ENCODE measurements at places on chromosomes 7 and 10. TPM values are rescaled to one million over a fixed set of nuclear protein-coding genes. Genes with fewer than 3 reads are reported as not detected.
A peak's percentile ranks its signal among the peaks of the same experiment; 100 is the strongest.

DNA sequence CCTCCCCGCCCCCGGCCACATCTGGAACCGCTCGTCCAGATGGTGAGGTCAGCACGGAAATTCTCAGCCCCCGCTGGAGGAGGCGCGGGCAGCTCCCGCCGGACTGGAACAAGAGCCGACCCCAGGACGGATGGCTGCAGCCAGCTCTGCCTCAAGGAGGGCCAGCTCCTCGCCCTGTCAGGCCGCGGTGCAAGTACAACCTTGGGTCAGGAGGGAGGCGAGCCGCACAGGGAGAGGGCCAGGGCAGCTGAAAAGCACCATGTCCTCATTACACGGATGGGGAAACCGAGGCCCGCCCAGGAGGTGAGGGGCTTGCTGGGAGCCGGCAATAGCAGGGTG is 3.8 kb upstream of the GRIFIN start:
- no peak overlapping the region for H3K4me3 ChIP-seq
- no peaks in the 10 kb centered on the region for H3K36me3 ChIP-seq
- no peaks in the 10 kb centered on the region for H3K4me1 ChIP-seq
- no peak for DNase-seq
- H3K27me3 ChIP-seq = no peaks in the 10 kb centered on the region
- H3K27ac ChIP-seq = no peak overlapping the region

The GARIN1A gene
- total RNA-seq = 0.50 TPM

The NXPH1 gene
- total RNA-seq = 0.11 TPM

GRCh38 chr7:95684037-95684436 is 87.7 kb upstream of the PDK4 start:
- no peak overlapping the region for H3K4me3 ChIP-seq
- no peaks in the 10 kb centered on the region for H3K27me3 ChIP-seq
- H3K4me1 ChIP-seq = no peaks in the 10 kb centered on the region
- no peak overlapping the region for H3K27ac ChIP-seq

The RTKN2 gene
- 14.5 TPM for total RNA-seq

GRCh38 chr10:62819141-62819920 is 3.2 kb upstream of the EGR2 start:
- no peak overlapping the region for H3K27ac ChIP-seq
- H3K27me3 ChIP-seq = peaks cover 21% of the 10 kb centered on the region
- H3K4me1 ChIP-seq = no peaks in the 10 kb centered on the region
- DNase-seq = no peak
- H3K4me3 ChIP-seq = peak overlapping the region; percentile 22

GRCh38 chr10:97329766-97330165 is 4.8 kb downstream of the FRAT2 start:
- H3K36me3 ChIP-seq = peaks cover 48% of the 10 kb centered on the region
- H3K27me3 ChIP-seq = no peaks in the 10 kb centered on the region
- peaks cover 12% of the 10 kb centered on the region for H3K4me1 ChIP-seq
- H3K27ac ChIP-seq = no peak overlapping the region

The LIPK gene
- total RNA-seq = not detected

DNA sequence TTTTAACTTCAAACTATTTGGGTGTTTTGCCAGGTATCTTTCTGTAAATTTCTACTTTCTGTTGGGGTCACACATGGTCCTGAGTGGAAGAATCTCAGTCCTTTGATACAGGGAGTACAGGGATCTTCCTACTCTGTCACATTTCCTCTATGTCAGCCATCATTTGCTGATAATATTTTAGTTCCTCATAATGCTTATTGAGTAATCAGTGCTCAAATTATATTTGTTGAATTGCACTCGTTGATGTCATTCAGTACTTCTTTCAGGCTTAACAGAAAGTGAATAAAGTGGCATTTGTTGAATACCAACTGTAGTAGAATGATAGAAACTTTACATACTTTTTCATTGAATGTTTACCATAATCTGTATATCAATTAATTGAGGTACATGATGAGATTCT is 31.9 kb downstream of the WDR11 start:
- peaks cover 22% of the 10 kb centered on the region for H3K36me3 ChIP-seq
- H3K4me3 ChIP-seq = no peak overlapping the region
- no peak for DNase-seq
- H3K4me1 ChIP-seq = no peaks in the 10 kb centered on the region

The EVX1 gene
- not detected for total RNA-seq

DNA sequence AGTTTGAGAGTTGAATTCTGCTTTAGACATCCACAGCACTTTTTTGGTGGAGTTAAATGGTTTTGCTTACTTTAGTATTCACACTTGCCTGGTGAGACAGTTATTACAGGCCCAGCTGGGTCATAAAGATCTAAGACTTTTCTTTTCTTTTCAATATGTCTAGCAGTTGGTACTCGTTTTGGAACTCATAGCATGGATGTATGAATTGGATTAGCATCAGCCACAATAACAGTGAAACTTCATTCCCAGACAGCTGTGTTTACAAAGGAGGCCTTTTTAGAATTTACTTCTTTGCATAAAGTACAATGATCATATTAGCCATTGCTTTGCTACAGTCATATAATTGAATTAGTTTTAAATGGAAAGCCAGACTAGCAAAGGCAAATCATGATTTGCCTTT is 168.4 kb upstream of the DKK1 start:
- H3K36me3 ChIP-seq = no peaks in the 10 kb centered on the region
- no peak overlapping the region for H3K4me3 ChIP-seq
- no peaks in the 10 kb centered on the region for H3K4me1 ChIP-seq
- DNase-seq = no peak
- H3K27me3 ChIP-seq = no peaks in the 10 kb centered on the region
- no peak overlapping the region for H3K27ac ChIP-seq

DNA sequence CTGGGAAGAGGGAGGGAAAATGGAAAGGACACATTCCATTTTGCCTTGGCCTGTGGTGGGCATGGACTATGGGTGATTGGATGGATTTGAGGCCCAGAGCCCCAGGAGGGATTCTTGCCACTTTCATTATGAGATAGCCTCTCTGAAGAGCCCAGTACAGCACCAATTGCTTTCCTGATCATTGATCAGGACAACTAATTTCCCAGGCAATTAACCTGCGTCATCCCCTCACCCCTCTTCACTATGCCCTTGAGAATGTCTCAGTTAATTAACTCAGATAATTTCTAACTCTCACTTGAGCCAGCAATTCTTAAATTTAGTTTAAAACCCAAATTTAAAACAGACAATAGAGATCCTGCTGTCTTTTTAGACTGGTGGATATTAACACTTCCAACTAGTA is 13.5 kb upstream of the PLEKHA1 start:
- no peak overlapping the region for H3K27ac ChIP-seq
- no peaks in the 10 kb centered on the region for H3K27me3 ChIP-seq
- H3K4me1 ChIP-seq = no peaks in the 10 kb centered on the region
- no peak overlapping the region for H3K4me3 ChIP-seq
- no peaks in the 10 kb centered on the region for H3K36me3 ChIP-seq

The MACC1 gene
- total RNA-seq = 11.0 TPM

The UCMA gene
- total RNA-seq = not detected

The ADAM12 gene
- total RNA-seq = 0.35 TPM

All from H9 (cell line).